Activated naive CD8-positive, alpha-beta T cell treated with anti-CD3 and anti-CD28 coated beads, Interleukin-2, amount 50 U/mL, for 24 hours (primary cell): ENCODE measurements at places on chromosomes 3 and 15.

GRCh38 chr3:77281721-77282120, 241.8 kb downstream of the ROBO2 start:
- DNase-seq, result no peak

DNA sequence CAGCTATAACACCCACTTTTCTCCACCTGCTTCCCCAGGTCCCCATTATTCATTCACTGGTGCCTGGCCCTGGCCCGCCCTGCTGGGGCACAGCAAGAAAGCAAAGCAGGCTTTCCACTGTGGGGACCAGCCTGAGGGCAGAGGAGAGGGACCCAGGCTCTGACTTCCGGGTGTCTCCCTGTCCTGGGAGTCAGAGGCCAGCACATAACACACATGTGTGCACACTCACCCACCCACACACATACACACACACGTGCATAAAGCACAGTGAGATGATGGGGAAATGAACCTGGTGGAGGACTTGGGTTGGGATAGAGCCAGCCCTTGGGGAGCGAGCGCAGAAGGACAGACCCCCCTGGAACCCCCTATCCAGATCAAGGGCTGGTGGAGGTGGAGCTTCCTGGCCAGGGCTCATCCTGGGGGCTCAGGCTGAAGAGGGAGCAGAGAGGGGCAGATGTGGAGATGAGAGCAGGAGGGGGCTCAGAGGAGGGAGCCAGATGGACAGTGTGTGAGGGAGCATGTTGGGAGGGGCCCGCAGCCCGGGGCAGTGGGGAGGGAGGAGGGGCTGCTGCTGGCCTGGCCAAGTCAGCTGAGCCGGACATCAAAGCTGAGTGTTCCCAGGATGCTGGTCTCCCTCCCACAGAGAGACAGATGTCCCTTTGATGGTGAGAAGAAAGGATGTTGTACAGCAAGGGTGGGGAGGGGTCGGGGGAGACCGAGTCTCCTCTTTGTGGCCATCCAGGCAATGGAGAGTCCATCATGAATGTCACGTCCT, 78.2 kb downstream of the LINGO1 start:
- DNase-seq, result no peak

DNA sequence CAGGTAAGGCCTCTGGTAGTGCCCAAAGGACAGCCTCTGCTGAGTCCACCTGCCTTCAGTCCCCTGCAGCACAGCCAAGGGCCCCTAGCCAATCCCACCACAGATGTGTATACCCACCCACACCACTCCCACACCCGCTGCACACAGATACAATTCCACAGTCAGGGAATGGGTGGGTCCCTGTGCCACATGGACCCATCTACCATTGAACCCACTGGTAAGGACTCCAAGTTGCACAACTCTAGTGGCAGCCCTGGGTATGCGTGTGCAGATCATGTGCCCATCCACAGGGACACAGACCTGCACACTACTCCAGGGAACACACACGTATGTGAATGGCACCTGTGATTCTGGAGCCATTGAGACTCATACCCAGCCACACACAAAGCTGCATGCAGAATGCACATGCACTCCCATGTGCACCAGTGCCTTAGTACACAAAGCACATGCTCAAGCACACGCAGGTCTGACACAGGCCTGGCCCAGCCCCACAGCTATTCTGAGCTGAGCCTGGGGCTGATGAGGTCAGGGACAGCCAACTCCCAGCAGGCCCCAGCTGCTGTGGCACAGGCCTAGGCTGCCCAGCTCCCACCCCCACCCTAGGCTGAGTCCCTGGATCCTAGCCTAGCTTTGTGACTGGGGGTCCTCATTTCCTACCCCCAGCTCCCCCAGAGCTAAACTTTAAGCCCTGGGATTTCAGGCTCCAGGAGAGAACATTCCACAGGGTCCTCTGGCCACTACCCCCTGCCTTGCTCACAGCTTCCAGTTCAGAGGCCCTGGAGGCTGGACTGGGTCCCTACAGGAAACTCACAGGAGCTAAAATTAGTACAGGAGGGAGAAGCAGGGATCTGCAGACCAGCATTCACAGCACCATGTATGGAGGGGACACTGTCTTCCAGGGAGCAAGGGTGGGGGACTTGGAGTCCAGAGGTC, 2.7 kb upstream of the ALS2CL start:
- DNase-seq, result no peak

GRCh38 chr3:188389711-188390342, 235.9 kb downstream of the LPP start:
- peak; percentile 49 for DNase-seq

DNA sequence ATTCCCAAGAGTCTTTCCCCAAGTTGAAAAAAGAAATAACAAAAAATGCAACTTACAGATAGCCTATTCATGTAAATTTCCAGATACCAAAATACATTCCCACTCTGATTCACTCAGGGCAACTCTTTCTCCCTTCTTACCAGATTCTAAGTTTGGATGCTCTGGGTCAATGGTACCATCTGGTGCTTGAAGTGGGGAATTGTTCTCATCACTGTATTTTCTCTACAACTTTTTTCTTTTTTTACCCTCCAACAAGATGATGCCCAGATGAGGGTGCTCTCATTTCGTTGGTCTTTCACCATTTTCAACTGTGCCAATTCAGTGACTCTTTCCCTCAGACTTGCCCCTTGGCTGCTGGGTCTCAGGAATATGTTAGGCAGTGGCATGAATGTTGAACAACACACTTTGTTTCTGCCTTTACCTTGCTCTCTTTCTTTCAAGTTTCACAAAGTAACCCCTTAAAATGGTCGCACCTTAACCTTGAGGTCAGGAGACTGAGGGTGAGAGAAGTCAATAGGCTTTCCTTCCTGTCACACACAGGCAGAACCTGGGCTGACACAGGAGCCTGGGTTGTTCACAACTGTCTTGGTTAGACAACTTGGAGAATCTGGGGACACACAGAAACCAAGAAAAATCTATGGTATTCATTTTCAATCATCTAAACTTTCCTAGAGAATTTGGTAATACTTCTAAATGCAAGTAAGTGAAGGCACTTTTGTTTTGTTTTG, 330.7 kb upstream of the SLCO3A1 start:
- DNase-seq, result no peak
